ENCODE measurements at places on chromosomes 16 and 17.

DNA sequence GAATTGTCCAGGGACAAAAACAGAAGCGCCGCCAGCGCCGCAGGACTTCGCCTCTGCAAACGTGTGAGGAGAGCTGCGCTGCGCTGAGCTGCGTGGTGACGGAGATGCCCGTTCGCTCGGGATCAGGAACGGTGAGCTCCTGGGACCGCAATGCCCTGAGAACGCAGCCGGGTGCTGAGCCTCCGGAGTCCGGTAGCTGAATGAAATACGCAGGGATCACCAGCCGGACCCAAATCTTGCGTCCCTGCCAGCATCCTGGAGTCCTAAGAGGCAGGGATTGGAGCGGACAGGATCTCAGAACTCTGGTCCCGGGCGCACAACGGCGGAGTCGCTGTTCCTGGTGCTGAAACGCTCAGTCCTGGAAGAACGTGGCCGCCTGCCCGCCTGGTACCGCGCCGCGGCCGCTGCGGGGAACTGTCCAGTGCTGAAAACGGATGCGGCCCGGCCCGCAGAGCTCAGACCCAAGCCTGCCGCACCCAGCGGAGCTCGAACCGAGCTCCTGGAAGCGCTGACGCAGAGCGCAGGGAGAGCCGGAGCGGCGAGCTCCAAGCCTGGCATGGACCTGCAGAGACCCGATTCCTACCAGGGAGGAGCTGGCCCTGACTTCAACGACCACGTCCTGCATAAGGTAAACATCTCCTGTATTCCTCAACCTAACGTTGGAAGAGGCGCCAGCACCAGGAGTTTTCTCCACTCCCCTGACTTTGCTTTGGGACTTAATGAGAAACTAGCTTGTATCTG is 41.5 kb downstream of the CD300LF start:
- peak; percentile 66 for DNase-seq

DNA sequence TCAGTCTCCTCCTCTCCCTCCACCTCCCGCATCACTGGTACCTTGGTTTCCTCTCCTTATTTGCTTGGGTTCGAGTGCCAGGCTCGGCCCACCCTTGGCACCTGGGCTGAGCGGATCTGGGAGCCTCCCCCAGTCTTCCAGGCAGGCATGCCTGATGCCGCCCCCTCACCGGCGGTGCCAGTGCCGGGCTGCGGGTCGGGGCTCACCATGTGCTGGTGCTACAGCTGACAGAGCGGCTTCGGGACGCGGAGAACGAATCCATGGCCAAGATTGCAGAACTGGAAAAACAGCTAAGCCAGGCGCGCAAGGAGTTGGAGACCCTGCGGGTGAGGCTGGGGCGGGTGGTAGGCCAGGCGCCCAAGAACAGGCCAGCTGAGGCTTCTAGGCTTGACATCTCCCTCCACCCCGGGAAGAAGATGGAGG is 19.2 kb downstream of the FMNL1 start:
- no peak for DNase-seq

GRCh38 chr17:66667491-66668030 is 167.4 kb upstream of the CACNG5 start:
- DNase-seq, result peak; percentile 76

- no peak for DNase-seq
Observed at GRCh38 chr16:79970551-79971236, 370.2 kb upstream of the MAF start.

- no peak for DNase-seq
Observed at GRCh38 chr16:31052114-31052513, 18.8 kb downstream of the STX4 start.

- no peak for DNase-seq
Observed at GRCh38 chr17:62673614-62674362, 46.3 kb downstream of the MRC2 start.

- no peak for DNase-seq
Observed at GRCh38 chr17:18860161-18860972, 2.4 kb downstream of the PRPSAP2 start.

DNA sequence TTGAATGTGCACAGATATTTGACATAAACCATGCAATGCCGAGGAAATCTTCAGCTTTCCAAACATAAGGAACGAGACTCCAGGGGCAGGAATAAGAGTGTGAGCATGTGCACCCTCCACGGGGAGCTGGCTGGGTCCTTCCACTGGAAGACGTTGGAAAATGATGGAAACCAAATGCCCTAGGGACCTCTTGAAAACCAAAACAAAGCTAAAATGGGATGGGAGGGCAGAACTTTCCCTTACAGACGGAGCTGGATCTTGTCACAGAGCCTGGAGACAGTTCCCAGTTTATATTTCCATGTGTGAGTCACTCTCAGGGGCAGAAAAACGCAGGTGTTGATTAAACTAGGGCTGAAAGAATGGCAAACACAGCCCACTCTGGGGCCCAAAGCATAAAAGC is 34.4 kb upstream of the DNAH17 start:
- no peak for DNase-seq

GRCh38 chr16:84926462-84926861 is 84.9 kb downstream of the ZDHHC7 start:
- DNase-seq, result no peak

DNA sequence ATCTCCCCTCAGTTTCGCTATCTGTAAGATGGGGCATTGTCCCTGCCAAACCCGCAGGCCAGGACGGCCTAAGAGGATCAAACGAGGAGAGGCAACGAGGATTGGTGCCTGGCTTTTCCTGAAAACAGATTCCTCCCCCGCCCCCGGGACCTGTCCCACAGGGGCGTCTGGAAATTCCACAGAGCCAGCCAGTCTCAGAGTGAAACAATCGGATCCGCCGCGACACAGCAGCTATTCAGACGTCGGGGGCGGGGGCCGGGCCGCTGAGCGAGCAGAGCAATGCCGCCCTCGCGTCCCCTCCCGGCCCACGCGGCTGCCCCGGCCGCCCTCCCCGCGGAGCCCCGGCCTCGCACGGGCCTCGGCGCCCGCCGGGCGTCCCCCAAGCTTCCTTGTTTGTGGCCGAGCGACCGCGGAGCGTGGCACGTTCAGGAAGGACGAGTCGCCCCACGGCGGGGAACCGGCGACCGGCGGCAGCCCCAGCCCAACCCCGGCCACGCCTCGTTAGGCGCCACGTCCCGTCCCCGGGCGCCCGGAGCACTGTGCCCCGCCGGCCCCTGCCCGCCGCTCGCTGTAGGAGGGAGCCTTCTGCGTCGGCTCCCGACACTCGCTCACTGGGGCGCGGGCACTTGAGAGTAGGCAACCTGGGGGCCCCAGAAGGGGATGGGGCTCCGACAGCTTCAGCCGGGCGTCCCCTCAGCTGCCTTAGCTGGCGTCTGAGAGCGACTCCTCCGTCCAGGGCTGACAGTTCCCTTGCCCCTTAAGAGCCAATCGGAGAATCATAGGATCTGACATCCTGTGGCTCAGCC is 29.6 kb upstream of the PHOSPHO1 start:
- peak; percentile 20 for DNase-seq

DNA sequence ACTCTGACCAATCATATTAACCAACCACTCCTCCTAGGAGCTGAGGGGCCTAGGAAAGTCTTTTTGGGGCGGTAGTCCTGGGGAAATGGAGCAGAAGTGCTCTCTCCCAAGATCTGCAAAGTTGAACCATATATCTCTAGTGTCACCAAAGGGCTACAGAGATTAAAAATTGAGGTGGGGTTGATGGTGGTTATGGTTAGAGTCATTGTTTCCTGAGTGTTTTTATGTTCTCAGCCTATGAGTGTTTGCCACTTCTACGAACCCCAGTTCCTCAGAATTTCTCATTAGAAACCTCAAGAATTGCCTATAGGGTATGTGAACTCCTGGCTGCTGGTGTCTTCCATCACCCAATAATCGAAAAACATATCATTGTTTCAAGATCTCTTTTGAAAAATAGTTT is 217.8 kb downstream of the CDRT15L2 start:
- no peak for DNase-seq

DNA sequence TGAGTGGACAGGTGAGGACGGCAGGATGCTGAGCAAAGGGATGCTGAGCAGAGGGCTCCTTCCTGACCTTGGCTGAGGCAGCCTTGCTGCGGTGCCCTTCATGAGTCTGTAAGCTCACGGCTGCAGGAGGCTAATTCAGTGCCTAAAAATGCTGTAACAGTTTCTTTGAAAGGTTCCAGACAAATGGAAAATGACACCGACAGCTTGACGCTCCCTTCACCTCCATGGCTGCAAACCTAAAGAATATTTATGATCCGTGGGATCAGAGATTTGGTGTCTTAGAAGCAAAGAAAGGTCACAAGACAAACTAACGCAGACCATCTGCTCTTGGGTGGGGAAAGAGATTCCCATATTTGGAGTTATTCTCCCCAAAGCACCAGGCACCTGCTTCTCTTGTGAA is 28.0 kb downstream of the TOM1L2 start:
- no peak for DNase-seq
